Hematopoietic multipotent progenitor cell treated with erythropoietin and hydrocortisone succinate and interleukin-3 and kit ligand, for 4 days (in vitro differentiated cells): ENCODE measurements at places on chromosomes 16 and 17.

- no peak for DNase-seq
Measured at GRCh38 chr16:74627506-74628220, 20.7 kb upstream of the GLG1 start.

DNA sequence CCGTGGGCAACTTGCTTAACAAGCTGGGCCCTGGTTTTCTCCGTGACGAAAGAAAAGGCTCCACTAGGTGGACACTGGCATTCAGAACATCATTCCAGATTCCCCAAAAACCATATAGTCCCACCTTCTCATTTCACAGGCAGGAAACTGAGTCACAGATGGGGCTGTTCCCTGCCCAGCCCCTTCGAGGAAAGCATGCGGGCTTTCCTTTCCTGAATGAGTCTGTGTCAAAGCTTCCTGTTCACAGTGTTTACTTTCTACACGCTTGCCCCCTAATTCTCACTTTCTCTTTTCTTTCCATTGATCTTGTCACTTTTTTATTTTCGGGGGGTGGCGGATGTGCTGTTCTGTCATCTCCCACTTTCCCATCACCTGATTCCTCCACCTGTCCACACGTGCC, 10.3 kb upstream of the LGALS9 start:
- DNase-seq, result no peak

DNA sequence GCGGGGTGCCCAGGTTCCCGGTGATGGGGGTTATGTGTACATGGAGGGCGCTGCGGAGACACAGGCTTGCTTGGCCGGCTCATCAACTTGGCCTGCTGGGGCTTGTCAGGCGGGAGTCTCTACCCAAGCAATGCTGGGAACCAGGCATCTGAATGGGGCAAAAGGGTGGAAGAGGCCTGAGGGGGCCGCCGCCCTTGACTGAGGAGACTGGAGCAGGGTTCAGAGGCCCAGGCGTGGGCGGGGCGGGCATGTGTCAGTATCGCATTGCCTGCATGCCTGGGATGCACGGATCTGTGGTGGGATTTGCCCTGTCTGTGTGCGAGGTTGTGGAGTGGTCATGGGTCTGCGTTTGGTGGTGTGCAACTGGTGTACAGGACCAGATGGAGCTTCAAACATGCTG, 21.1 kb downstream of the ARHGAP23 start:
- no peak for DNase-seq

DNA sequence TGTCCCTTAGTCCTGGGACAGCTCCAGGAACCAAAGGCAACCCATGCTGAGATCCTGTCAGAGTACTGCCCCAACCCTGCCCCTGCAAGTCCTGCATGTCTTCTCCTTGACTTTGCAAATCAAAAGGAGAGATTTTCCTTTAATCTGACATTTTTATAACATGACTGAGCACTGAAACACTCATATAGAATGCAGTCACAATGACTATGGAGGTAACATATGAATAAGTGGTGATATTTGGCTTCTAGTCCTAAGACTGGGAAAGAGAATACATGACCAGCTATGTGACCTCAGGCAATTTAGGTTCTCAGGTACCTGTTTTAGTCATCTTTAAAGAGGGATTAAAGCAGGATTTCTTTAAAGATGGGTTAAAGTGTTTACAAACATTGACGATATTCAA, 941.6 kb upstream of the CDH8 start:
- DNase-seq, result no peak

GRCh38 chr16:23408823-23409298, 44.1 kb downstream of the COG7 start:
- no peak for DNase-seq

DNA sequence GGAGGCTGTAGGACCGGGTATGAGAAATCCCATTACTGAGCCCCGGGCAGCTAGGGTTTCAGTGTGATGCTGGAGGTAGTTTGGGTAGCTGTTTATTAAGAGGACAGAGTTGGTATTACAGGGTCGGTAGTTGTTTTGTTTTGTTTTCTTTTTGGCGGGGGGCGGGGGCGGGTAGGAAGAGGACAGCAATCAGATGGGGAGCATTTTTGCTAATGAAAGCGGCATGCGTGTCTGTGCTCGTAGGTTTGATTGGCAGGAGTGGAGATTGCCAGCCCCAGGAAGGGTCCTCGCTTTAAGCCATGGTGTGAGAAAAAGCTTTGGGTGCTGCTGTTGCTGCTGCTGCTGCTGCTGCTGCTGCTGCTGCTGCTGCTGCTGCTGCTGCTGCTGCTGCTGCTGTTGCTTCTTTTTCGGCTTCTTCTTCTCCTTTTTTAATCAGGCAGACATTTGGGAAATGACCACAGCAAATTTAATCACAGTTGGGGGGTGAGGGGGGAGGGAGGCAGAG, 498.5 kb upstream of the ZFHX3 start:
- no peak for DNase-seq
